ENCODE measurements at places on chromosomes 13 and 19. TPM values are rescaled to one million over a fixed set of nuclear protein-coding genes. Genes with fewer than 3 reads are reported as not detected.
A peak's percentile ranks its signal among the peaks of the same experiment; 100 is the strongest.

DNA sequence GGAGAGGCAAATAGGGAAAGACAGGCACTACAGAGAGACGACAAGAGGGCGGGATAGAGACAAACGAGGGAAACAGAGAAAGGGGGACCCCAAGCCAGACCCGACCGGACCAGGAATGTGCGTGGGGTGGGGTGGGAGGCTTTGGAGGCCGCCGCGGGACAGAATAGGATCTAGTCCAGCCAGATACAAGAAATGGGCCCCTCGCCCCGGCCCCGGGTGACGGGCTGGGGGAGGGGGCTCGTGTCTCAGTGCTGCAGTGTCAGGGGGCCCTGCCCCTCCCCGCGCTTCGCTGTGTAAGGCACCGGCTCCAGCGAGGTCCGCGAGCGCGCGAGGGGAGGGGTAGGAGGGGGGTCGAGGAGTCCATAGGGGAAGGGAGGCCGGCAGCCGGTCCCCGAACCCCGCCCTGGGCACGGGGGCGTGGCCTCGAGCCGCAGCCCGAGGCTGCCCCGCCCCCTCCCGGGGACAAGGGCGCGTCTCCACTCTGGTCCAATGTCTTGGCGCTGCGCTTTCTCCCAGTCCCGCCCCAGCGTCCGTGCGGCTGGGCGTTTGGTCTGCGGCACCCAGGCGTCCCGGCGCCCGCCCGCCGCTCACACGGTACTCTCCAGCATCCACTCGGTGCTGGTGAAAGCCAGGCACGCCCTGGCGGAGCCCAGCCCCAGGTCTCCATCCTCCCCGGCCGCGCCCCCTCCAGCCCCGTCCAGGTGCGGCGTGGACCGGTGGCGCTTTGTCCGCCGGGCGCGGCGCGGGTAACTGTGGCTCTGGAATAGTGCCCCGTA lies 11.0 kb downstream of the IFNL1 start:
- peak; percentile 62 for DNase-seq

SELENOV gene
- not detected for total RNA-seq

GRCh38 chr19:5120321-5120720 lies 151.4 kb downstream of the KDM4B start:
- no peak for DNase-seq

GRCh38 chr13:36130552-36131221 lies 495 bp downstream of the DCLK1 start:
- DNase-seq = no peak

Measured in left colon (tissue), 2 donors.